Sciatic nerve (tissue), 2 donors: ENCODE measurements at places on chromosomes 7 and 10.

DNA sequence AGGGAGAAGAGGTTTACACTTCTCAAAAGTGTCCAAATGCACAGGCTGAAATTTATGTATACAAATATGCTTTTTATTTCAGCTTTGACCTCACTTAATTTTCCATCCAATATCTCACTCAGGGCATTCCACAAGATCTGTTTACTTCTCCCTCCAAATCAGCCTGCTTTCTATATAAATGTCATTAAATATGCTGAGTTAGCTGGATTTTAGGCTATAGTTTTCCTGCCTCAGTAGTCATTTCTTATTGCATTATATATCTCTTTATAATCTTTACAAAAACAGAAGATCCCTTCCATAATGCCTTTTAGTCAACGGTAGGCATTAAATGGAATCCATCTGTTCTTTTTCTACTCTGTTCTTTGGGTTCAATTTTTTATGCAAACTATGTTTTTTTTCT, 71.7 kb upstream of the KCND2 start:
- DNase-seq = no peak

- DNase-seq = no peak
These were observed 46.0 kb downstream of the ABCC2 start for GRCh38 chr10:99828464-99828863.

DNA sequence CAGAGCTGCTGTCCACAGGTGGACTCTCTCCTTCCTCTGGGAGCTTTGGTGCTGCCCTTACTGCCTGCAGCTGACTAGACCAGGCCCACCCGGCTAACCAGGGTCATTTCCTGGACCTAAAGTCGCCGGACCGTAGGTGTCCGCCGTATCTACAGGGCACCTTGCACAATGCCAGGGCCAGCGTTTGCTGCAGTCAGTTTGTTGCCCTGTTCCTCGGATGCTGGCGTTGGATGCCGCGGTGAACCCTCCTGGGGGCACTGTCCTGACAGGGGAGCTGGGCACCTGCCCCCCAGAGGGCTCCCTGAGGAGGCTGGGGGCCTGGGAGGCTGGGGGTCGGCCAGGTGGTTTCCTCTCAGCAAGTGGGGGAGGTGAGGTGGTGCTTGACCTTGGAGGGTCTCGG, 96.6 kb downstream of the UNCX start:
- no peak for DNase-seq

DNA sequence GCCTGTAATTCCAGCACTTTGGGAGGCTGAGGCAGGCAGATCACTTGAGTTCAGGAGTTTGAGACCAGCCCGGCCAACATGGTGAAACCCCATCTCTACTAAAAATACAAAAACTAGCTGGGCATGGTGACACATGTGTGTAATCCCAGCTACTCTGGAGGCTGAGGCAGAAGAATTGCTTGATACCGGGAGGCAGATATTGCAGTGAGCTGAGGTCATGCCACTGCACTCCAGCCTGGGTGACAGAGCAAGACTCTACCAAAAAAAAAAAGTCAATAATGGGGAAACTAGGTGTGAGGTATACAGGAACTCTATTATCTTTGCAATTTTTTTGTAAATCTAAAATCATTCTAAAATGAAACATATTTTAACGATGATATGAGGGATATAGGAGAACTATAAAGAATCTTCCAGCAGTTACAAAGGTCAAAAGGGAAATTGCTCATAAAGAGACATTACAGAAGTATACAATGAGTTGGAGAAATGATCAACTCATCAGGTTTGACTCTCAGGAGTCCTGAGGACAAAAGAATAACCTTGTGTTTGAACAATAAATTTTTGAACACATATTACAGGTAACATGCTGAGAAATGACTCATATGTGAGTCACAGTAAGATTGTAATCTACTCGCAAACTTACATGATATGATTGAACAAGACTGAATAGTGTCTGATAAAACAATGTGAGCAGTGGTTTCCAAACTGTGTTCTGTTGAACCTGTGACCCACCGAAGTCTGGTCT, 272.6 kb downstream of the FGFR2 start:
- DNase-seq = no peak

DNA sequence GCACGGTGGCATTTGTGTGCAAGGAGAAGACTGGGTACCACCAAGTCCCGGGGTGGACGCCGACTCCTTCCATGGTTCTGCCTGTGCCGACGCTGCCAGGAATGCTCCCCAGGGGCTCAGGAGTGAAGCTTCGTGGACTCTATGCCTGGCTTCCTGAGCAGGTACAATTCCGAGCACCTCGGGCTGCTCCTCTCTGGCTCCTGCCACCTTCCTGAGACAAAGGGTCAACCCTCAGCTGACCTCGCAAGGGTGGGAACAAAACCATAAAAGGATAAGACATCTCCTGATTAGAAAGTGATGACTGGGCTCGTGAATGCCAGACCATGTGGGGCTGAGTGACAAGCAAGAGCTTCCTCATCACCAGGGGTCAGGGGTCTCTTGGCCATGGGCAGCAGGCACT, 31.8 kb downstream of the CALML3 start:
- DNase-seq = peak; percentile 53

- no peak for DNase-seq
These were observed 9.2 kb downstream of the JMJD1C start for GRCh38 chr10:63456437-63457210.

- DNase-seq = no peak
These were observed 242.6 kb downstream of the CNTNAP2 start for GRCh38 chr7:146359176-146359575.

DNA sequence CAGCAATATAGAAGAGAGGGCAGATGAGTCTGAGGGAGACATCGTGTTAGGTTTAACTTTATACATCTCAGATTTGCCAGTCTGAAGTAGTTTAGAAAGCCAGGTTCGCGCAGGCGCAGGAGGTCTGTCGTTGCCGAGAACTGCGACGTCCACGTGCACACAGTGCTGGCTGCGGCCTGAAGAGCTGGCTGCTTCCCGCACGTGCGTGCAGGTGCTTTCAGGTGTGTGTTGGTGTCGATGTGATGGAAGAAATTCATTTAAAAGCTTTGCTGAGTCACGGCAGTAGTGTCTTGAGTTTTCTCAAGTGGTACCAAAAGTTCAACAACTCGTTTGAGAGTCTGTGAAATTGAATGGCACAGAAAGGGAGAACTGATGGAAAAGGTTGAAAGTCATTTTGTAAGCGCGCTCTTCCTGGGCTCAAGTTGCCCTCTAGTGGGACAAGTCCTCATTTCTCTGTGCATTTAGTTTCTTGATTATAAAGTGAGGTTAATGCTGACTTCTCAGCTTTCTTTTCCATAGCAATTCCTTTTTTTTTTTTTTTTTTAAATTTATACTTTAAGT, 18.6 kb downstream of the WDR37 start:
- no peak for DNase-seq

GRCh38 chr10:112304267-112304859, 21.2 kb downstream of the TECTB start:
- no peak for DNase-seq

GRCh38 chr10:90905925-90906324, 15.0 kb downstream of the ANKRD1 start:
- no peak for DNase-seq

DNA sequence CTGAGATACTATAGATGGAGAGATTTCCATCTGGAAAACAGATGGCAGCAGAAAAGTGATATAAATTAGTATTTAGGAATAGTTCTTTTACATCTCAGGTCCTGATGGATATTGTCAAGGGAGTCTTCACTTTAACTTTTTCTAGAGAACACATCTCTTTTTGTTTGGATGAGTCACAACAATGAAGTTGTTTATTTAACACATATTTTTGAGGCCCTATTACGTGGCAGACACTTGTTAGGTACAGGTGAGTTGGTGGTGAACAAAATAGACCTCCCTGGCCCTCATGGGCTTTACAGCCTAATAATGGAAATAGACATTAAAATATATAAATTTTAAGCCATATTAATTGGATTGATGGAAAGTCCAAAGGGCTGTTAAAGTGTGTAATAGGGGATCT, 168.3 kb downstream of the VTI1A start:
- DNase-seq = no peak

DNA sequence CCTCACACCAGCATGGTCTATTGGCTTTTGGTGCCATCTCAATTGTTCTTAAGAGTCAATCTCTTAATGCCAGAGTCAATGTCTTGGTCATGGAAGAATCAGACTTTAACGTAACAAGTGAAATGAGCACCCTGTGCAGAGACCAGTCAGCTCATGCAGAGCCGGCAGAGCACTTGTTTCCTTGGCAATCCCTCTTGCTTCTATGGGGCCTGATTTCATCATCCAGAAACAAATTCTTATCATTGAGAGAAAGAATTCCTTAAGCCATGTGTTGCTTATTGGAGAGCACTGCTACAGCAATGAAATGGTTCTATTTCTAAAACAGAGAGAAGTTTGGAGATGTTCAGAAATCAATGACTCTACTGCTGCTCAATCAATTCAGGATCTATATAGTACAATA, 212.8 kb downstream of the IPMK start:
- DNase-seq = no peak

DNA sequence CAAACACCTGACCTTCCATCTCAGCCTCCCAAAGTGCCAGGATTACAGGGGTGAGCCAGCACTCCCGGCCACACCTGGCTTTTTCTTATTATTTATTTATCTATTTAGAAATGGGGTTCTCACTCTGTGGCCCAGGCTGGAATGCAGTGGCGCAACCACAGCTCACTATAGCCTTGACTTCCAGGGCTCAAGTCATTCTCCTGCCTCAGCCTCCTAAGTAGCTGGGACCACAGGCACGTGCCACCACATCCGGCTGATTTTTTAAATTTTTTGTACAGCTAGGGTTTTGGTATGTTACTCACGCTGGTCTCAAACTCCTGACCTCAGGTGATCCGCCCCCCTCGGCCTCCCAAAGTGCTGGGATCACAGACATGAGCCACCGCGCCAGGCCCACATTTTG, 56.9 kb upstream of the MYL10 start:
- no peak for DNase-seq

- no peak for DNase-seq
These were observed 9.3 kb upstream of the TMEM270 start for GRCh38 chr7:73851410-73852338.

DNA sequence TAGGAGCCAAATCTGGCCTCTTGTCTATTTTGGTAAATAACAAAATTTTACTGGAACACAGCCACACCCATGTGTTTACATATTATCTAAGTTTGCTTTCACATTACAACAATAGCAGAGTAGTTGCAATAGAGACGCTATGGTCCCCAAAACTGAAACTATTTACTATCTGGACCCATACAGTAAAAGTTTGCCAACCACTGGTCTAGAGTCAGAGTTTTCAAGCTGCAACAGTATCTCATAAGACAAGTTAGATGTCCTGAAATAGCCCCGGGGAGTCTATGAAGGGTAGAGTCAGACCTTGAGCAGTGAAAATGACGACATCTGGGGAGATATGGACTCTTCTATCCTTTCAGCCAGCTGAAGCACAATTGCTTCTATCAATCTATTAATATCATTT, 74.2 kb downstream of the CTNNA3 start:
- DNase-seq = no peak

DNA sequence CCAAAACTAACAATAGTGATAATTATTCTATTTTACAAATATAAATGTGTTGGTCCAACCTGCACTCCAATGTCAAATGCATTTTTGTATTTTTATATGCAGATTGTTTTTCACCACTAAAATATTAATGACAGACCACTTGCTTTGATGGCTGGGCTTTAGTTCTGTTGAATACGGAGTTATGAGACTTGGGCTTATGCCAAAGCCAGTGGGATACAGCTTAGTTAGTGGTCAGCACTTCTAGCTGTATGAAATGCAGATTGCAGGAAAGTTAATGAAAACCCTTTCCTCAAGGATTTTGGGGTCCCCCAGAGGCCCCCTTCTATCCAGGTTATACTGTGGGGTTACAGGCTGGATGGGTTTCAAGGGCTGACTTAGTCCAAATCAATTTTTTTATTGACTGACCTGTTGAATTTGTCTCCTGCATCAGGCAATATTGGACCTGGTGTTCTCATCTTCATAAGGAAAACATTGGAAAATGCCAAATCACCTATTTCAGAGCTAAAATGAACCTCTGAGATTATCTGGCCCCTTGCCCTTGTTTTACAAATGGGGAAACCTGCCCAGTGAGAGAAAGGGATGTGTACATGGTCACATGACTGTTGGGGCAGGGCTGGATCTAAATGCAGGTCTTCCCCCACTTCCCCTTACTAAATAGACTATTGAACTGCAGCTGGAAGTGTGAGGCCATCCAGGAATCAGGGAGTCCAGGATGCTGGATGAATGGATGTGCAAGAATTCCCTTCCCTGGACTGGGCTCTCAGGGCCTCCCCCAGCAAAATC, 1085.3 kb downstream of the KCNMA1 start:
- no peak for DNase-seq

GRCh38 chr7:148241700-148242293, 348.8 kb upstream of the C7orf33 start:
- no peak for DNase-seq

DNA sequence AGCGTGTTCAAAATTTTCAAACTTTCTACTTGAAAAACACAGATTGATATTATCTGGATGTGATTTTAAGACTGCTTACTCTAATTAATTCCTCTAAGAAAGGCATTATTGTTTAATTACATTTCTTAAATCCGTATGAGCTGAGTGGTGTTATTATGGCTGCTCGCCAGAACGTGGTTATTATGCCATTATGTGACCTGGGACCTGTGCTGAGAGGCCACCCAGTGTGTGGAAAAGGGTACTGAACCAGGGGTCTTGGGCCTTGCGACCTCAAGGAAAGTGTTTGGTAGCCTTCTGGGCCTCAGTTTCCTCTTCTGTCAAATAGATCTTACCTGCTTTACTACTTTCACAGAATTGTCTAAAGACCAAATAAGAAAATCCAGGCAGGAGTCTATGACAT, 15.4 kb downstream of the LGI1 start:
- no peak for DNase-seq

- DNase-seq = peak; percentile 13
These were observed 316.4 kb downstream of the RPS24 start for GRCh38 chr10:78349911-78350663.

GRCh38 chr7:45564485-45564884, 9.7 kb upstream of the ADCY1 start:
- DNase-seq = no peak

GRCh38 chr7:66967029-66967428, 28.4 kb downstream of the SBDS start:
- DNase-seq = no peak

GRCh38 chr10:29802171-29802570, 167.4 kb upstream of the SVIL start:
- DNase-seq = no peak

DNA sequence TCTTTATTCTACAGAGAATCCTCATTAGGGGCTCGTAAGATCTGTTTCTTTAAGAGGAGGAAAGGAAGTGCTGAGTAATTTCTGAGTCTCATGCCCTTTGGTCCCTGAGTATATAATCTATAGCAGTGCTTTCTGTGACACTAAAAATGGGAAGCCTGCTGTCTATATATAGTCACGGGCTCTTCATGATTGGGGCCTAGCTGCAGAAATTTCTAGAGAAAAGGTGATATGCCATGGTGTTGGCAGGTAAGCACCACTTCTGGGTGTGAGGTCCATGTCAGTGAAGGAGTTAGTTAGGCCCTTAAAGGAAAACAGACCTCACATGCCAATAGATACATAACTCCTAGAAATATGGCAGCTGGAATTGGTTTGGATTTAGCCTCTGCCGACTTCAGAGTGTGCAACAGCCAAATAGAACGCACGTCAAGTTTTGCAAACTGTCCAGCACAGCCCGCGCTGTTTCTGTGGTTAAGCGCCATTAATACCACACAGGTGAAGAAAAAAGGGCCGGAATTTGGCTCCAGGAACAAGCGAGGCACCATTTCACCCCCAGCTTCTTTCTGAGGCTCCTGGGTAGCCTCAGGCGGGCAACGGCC, 123.2 kb downstream of the TACC2 start:
- no peak for DNase-seq
